Activated naive CD8-positive, alpha-beta T cell treated with anti-CD3 and anti-CD28 coated beads, Interleukin-2, amount 50 U/mL, for 16 hours (primary cell): ENCODE measurements at places on chromosomes 2 and 18.

DNA sequence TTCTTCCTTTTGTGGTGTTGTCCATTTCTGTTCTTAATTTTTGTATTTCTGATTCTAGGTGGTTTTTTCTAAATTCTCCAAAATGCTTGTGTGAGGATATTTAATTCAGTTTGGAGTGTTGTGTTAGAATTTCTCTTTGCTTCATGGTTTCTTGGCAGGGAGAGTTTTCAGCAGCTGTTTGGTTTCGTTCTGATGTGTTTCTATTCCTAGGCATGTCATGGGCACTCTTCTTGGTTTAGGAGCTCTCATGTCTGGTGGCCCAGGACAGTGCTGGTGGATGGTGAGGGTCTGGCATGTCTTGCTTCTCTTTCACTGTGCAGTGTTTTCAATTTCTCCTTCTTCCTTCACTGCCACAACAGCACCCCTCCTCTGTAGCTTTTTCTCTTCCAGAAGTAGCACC, 52.9 kb downstream of the OSBPL6 start:
- no peak for DNase-seq

DNA sequence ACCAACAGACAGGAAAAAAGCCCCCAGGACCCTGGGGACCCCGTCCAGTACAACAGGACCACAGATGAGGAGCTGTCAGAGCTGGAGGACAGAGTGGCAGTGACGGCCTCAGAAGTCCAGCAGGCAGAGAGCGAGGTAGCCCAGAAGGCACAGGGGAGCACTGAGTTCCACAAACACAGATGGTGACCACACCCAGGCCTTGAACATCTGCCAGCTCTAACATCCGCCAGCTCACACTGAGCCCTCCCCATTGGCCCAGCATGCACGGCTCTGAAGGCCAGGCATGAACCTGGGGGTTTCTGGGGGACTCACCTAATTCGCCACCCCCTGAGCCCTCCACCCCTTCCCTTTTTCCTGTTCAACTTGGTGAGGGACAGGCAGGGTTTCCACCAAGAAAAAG, 25.6 kb upstream of the PRLH start:
- DNase-seq, result no peak

- no peak for DNase-seq
These were observed 49.9 kb downstream of the UGP2 start for GRCh38 chr2:63891488-63892030.

GRCh38 chr2:106695919-106696318, 190.0 kb downstream of the ST6GAL2 start:
- DNase-seq, result no peak

DNA sequence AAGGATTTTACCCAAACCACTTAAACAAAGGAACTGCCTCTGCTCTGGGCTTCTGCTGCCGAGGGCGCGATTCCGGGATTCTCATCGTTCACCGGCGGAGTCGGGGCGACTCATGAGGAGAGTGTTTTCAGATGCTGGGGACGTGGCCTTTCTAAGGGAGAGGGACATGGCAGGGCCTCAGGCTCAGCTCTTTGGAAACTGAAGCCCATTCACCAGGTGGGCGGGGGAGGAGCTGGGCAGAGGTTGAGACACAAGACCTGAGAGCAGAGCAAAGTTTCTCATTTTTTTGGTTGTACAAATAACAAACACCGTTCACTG, 29.8 kb downstream of the NFATC1 start:
- no peak for DNase-seq

DNA sequence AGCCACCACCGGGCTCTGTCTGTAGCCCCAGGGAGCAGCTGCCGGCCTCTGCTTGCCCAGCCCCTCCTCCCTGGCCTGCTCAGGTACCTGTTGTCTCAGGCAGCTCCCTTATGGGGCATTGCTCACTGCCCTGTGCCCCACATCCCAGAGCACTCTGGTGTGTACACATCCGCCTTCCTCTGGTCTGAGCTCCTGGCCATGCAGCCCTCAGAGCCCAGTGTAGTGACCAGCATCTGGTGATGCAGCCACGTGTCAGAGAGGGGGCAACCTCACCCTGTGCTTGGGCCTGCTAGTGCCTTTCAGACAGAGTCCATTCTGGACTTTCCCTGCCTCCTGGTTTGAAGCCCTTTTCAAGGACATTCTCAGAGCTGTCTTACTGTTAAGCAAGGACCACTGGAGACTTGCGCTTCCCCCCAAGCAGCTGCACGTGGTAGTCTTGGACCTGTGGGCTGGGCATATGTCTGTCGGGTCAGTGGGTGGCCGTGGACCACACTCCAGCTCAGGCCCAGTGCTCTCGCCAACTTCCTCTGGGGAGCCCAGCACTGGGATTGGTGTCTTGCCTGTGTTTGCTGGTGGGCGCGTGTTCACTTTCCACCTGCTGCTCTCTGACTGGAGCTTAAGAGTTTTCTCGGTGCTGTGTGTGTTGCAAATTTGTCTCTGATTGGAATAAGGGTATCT, 30.7 kb downstream of the DGKD start:
- DNase-seq, result no peak

DNA sequence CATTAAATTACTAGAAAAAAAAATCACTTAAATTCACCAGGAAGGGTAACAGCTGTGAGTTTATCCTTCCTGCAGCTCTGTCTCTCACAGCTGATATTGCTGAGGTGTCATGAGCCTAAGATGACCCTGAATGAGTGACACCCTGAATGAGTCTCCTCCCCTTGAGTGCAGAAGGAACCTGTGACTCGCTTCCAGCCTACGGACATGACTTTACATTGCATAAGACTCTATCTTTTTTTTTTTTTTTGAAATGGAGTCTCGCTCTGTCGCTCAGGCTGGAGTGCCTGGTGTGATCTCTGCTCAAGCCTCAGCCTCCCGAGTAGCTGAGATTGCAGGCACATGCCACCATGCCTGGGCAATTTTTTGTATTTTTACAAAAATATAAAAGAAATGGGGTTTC, 14.1 kb downstream of the MRO start:
- no peak for DNase-seq

GRCh38 chr18:78505851-78506461, 473.7 kb upstream of the SALL3 start:
- no peak for DNase-seq

DNA sequence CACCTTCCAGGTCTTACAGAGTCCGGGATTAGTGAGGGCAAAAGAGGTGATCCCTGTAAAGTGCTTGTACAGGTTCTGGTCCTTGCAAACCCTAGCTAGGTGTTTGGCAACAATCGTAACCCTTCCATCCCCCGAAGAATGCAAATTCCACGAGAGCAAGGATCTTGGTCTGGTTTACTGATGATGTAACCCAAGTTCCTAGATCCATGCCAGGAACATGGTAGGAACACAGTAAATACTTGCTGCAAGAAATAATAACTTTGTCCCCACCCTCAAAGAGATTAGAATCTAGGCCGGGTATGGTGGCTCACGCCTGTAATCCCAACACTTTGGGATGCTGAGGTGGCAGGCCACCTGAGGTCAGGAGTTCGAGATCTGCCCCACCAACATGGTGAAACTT, 6.8 kb upstream of the NEU2 start:
- no peak for DNase-seq

- DNase-seq, result no peak
These were observed 447.3 kb downstream of the KCNJ3 start for GRCh38 chr2:155145758-155146229.

DNA sequence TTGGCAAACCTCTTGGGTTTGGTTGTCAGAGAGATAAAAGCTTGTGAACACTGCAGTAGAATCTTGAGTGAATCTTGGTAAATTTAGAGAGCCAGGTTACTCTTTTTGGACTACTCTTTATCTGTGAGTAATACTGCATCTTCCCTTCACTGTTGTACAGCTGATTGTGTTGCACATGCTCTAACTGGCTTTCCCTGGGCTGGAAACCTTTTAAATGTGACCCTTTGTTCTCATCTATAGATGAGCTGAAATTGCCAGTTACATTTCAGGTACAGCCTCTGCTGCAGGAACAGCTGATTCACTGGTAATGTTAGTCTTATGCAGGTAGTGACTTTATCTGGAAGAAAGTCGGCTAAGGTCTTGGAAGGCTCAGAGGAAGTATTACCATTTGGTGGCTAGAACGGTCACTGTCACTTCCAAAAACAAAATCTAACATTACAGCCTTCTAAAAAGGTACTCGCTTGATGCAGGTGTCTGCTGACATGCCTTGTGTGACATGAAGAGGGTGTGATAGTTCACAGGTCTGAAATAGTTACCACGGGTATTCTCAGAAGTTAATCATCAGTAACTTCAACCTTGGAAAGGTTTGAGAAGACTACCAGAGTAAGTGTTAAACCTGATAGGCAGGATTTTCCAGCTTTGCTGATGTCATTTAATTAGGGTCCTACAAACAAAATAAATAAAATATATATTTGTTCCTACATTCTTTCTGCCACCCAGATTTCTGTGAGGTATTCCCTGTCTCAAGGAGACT, 851.1 kb downstream of the SLC4A3 start:
- no peak for DNase-seq

- no peak for DNase-seq
These were observed 18.7 kb upstream of the COLEC12 start for GRCh38 chr18:519019-519879.

DNA sequence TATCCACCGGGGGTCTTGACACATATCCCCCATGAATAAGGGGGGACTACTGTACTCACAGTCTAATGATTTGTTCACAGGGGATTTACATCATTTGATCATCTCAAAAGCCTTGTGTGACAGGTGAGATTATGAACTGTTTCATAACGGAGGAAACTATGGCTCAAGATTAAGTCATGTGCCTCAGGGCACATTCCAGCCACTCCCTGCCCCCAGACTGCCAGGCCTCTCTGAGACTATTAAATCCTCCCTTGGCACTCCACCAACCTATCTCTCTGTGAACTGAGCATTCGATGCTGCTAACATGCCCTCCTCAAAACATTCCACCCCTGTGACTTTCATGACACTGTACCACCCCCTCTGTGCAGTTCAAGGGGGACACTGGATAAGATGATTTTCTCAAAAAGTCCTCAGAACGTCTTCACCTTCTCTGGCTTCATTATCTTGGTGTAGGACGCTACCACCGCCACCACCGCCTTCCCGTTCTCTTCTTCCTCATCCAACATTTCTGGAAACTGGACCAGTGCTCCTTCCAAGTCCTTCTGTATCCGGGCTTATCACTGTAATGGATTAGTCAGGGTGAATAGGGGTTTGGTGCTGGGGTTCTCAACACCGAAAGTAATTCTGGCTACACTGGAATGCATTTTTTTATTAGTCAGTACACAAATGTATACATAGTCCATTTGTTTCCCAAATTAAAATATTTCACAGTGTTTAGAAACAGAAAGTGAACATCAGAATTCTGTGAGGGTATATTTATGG, 169.6 kb downstream of the KCNS3 start:
- DNase-seq, result no peak

DNA sequence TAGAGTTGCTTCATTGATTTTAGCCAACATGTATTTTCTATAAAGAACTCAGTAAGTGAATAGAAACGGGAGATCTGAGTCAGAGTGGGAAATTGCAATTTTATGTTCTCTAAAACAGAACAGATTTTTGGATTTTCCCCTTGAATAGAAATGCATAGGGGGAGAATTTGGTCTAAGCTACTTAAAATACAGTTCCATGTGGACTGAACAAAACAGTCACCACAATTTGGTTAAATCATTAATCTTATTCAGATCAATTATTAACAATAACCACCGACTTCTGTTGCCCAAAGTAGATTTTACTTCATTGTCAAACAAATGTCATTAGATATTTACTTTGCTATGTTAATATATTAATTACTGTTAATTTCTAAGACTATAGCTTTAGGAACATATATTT, 107.7 kb downstream of the SCG2 start:
- DNase-seq, result no peak

GRCh38 chr2:1550658-1551316, 137.5 kb downstream of the TPO start:
- DNase-seq, result peak; percentile 23

DNA sequence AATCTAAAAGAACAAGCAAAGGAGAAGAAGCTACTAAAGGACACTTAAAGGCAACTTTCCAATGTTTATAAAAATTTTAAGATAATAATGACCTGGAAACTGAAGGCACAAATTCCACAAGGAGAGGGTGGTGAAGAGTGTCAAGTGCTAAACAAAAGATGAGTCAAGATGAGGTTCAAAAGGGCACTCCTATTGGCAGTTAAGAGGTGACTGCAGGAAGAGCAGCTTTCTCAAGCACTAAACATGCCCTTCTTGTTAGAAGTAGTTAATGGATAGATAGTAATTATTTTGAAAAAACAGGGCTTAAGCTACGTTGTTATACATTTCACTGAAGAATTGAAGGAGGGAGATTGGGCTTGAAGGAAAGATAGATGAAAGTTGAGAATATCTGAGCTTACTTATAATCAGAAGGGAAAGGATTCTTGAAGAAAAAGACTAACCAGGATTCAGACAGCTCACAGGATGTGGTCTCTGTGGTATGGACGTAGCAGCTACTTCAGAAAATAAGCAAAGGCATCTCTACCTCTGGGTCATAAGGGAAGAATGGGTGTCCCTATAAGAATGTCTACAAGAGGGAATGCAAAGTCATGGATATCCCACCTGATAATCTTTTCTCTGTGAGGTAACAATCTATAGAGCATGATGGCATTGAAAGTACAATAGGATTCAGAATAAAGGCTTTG, 454.7 kb upstream of the SLC39A10 start:
- DNase-seq, result no peak

GRCh38 chr18:45339810-45340550, 275.3 kb upstream of the SLC14A2 start:
- no peak for DNase-seq

DNA sequence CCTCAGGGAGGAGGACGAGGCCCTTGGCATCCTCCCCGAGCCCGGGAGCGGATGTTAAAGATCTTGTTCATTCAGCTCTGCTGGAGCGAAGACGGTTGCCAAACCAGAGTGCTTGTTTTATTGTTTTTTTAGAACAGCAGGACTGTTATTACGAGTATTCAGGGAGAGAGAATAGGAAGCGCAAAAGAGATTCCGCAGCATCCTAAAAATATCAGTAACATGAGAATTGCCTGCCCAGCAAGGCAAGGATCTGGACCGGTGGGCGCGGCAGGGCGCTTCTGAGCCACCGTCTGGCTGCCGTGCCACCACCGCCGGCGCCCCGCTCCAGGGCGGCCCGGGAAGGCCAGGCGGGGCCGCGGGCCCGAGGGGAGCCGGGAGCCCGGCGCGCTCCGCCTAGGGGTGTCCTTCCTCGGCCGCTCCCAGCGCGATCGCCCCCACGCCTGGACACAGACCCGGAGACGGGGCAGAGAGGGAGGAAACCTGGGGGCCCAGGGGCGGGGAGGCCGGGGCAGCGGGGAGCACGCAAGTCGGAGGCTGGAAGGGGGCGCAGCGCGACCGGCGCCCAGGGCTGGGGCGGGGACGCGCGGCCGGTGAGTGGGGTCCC, 843 bp downstream of the CYS1 start:
- no peak for DNase-seq

DNA sequence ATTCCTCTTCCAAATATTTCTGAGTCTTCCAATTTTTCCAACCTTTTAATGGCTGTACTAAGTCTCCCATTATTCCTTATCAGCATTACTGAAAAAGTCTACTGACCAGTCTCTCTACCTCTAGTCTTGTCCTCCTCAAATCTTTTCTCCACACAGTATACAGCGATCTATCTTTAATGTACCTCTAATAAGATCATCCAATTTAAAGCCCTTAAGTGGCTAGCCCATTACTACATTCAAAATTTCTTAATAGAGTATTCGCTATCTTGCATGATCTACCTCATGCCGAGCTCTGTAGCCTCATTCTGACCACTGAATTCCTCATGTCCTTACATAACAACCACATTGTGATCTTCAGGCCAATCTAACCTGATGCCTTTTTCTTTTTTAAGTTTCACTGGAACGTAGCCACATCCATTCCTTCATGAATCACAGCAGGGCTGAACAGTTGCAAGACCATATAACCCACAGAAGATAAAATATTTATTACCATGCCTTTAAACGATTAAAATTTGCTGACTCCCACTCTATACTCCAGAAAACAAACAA, 57.9 kb downstream of the SLC66A3 start:
- DNase-seq, result no peak
